GM23248 (cell line): ENCODE measurements at places on chromosomes 11 and 22.

DNA sequence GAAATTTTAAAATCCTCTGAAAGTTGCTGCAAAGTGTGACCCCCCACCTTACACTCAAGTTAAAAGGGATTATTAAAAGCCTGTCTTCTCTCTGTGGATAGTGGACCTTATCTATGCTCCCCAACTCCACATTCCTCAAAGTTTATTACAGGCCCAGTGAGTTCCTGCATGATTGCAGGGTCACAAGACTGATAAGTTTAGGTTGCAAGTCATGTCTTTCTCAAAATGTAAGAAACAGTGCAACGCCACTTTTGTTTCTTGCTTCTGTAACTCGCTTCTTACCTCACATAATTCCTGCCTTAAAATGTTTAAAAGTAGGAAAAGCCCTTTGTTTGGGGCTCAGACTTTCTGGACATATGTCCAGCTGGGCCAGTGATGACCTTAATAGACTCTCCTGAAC is 38.4 kb upstream of the GLYAT start:
- no peak for DNase-seq

- DNase-seq, result no peak
Observed at GRCh38 chr11:102202972-102203371, 92.7 kb downstream of the YAP1 start.

GRCh38 chr22:24803064-24803542 is 2.9 kb upstream of the SGSM1 start:
- DNase-seq, result peak; percentile 49

DNA sequence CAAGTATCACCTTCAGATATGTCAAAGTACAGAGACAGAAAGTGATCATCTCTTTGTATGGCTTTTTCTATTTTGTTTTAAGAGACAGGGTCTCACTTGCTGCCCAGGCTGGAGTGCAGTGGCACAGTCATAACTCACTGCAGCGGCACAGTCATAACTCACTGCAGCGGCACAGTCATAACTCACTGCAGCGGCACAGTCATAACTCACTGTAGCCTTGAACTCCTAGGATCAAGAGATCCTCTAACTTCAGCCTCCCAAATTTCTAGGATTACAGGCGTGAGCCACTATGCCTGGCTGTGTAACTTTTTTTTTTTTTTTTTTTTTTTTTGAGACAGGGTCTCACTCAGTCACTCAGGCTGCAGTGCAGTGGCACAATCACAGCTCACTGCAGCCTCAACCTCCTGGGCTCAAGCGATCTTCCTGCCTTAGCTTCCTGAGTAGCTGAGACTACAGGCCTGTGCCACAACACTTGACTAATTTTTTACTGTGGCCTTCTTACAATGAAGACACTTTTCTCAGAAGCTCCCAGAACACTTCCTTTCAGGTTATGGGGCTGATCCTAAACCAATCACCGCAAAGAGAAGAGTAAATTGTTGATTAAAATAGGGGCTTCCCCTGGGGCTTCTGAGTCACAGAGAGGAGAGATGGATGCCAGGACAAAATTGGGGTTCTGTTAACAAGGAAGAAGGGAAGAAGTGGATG is 9.0 kb upstream of the HIKESHI start:
- DNase-seq, result no peak

DNA sequence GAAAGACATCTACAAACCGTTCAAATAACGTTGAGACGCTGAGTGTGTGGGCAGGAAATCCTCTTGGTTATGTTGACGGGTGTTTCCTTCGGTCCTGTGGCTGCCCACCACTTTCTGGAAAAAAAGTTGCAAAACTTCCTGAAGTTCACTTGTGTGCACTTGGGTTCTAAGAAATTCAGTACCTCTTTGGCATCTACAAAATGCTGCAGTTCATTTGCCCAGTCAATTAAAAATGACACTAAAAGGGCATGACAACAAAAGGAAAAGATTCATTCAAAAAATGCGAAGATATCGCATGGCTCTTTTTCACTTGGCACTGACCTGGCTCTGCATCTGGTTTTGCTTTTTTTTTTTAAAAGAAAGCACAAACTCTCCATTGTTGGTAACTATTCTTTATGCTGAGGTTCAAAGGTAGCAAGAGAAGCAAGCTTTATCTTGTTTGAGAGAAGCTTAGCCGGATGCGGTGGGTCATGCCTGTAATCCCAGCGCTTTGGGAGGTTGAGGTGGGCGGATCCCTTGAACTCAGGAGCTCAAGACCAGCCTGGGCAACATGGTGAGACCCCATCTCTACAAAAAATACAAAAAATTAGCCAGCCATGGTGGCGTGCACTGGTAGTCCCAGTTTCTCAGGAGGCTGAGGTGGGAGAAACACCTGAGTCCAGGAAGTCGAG is 10.6 kb upstream of the XBP1 start:
- DNase-seq, result no peak

DNA sequence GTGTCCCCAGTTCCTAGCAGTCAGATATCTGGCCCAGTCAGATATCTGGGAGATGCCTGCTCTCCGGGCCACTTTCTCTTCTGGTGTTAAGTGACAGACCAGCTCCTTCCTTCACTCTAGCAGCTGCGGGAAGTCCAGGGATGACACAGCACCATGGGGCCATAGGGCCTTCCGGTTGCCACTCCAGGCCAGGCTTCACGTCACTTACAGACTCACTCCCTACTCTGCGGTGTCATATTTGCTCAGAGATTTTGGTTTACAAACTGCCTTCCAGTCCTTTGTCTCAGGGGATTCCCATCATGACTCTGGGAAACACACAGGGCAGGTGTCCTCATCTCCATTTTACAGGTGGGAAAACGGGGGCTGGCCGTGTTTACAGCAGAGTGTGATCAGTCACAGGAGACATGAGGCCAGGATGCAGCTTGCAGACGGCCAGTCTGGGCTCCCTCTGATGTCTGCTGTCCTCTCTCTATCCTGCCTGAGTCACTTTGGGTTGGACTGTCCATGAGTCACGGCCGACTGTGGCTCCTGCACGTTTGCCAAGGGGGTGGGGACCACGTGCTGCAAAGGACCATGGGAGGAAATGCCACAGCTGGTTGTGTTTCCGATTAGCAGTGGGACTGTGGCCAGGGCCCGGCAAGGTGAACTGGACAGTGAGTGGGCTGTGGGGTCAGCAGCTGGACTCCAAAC is 8.2 kb upstream of the TBC1D22A start:
- DNase-seq, result peak; percentile 100

GRCh38 chr11:14852571-14853177 is 39.4 kb downstream of the CYP2R1 start:
- DNase-seq, result no peak

DNA sequence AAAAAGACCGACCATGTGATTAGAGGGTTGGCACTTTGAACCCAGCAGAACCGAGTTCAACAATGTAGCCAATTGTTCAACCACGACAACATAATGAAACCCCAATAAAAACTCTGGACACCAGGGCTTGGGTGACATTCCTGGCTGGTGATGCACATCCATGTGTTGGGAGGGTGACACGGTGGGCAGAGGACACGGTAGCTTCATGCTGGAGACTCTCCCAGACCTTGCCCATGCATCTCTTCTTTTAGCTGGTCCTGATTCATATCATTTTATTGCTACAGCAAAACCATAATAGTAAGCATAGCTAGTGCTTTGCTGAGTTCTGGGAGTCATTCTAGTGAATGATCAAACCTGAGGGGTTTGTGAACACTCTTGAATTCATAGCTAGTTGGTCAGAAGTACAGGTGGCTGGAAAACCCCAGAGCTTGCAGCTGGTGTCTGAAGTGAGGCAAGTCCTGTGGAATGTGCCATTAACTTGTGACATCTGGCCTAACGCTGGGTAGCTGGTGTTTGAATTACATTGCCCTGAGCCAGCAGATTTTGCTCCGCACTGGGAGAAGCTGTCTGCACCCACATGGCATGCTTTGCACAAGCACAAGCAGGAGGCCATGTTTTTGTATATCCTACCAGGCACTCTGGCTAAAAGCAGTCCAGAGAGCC is 14.0 kb downstream of the RPUSD4 start:
- peak; percentile 8 for DNase-seq

DNA sequence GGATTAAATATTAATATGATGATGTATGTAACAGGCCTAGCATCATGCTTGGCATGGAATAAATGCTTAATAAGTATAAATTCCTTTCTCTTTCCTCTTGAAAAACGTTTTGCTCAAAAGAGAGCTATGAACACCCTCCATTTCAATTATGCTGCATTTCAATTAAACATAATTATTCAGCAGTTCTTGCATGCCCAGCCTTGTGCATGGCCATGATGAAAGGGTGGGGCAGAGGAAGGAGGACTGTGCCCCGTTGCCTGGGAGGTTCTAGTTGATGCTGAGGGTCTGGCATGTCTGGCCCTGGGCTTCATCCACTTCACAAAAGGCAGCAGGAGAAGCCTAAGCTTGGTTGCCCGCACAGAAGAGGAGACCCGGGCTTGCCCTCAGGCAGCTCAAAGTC is 73.6 kb upstream of the PHOX2A start:
- no peak for DNase-seq
